ENCODE measurements at places on chromosomes 2 and 18.

DNA sequence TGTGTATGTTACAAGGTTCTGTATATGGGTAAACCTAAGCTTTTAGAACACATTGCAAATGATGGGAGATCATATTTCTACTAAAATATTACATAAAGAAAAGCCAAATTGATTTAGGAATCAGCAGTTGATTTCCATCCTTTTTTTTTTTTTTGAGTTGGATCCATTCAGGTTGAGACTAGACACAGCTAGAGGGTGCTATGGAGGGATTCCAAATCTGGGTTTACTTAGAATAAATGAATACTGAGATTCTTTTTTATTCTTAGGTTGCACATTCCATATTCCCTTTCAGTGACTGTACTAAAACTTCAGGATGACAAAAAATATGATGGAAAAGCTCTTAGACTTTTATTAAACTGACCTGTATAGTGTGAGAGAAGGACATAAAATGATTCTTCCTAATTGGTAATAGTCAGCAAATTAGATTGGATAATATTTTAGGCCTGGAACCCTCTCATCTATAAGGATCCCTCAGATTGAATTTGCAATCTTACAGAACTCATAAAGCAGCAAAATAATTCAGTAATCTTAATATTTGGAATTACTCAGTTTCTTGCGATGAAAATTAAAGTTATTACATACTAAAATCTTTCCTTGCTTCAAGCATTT is 183.3 kb upstream of the SESTD1 start:
- no peak for DNase-seq

DNA sequence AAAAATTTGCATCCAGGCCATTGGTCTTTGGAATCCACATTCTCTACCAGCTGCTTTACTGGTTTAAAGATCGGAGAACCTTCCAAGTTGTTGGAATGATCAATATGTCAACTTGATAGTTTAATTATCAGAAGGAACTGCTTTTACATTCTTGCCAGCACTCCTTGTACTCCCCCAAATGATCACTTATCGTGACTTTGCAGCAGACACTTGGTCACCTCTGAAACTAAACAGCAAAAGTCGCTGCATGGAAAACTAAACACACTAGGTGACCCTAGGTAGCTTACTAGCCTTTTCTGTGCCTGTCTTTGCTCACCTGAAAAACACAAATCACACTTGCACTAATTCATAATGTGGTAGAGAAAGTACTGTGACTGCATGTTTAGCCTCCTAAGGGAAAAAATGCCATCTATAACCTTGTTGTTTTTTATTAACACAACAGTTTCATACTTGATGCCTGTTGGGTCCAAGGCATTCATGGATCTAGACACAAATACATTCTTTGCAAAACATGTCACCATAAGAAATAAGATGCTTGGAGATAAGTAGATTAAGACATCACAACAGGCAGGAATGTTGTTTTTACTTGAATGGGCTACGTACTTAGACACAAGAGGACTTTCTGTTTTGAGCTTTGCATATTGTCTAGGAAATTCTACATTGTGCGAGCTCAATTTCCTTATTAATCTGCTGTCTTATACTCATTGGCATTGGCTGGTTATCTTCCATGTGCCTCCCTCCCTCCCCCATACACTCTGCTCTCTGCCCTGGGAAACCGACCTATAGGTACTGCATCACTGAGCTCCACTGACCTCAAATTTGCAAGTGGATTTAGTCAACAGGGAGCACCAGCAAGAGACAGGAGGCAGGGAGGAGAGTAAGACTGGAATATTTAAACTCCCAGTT is 219.1 kb upstream of the STK17B start:
- DNase-seq, result no peak

DNA sequence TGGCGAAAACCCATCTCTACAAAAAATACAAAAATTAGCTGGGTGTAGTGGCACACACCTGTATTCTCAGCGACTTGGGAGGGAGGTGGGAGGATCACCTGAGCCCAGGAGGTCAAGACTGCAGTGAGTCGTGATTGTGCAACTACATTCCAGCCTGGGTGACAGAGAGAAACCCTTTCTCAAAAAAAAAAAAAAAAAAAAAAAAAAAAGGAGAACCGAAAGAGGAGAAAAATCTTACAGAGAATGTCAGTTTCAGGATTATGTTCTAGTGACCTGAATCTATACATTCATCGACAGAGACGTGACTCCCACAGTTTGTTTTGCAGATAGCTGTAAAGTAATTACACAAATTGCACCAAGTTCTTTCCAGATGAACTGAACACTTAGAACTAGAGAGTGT is 187.8 kb downstream of the FTCDNL1 start:
- no peak for DNase-seq

GRCh38 chr18:12015416-12016062 is 34.2 kb downstream of the IMPA2 start:
- no peak for DNase-seq

DNA sequence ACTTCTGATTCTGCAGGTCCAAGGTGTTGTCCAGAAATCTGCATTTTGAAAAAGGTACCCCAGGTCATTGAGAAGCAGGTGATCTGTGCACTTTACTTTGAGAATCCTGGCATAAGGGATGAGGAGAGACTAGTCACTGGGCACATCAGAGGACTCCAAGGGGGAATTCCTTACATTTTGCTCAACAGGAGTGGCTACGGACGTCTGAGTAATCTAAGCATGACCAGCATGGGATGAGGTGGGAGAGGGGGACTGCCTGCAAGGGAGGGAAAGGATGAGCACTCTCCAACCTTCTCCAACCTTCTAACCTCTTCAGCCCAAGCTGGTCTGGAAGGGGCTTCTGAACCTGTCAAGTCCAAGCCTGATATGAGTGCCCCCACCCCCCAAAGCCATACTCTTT is 55.5 kb downstream of the MARCHF4 start:
- no peak for DNase-seq
